GM20000 (cell line): ENCODE measurements at places on chromosomes 12 and 14.

- DNase-seq: no peak
Observed at GRCh38 chr12:98405805-98406366, 109.5 kb upstream of the TMPO start.

DNA sequence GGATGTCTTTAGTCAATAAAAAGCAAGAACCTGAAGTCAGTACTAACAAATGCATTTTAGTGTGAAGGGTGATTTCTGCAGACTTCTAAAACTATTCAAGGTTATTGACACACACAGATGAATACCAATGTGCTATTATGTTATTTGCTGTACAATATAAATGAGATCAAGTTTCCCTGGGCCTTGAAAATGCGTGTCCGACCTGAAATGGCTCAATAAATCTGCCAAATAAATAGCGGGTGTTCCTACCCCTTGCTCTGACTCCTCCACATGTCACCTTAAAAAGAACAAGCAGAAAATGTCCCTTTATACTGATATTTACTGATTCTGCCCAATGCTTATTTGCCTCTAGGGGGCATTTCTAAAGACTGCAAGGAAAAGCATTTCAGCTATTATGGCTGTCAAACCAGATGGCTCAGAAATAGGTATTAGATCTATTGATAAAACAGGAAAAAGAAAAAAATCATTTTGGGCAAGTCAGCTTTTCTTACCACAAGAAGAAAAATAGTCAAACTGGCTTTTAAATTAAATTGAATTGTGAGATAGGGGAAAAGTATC is 367.3 kb upstream of the KITLG start:
- DNase-seq: no peak

DNA sequence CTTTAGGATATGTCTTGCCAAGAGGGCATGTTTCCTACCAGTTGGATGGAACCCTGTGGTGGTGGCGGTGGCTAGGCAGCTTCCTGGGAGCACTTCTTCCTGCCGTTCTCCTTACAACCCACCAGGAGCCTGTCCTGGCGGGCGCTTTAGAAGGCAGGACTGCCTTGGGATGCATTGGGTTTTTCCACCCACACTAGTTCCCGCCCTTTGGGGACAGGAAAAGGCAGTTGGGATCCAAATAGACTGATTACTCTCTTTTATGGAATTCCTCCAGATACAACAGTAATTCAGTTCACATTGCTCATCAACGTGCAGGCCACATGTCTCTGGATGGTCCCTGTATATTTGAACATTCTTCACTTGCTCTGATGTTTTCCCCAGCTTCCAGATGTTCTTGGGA is 305.7 kb upstream of the SSTR1 start:
- no peak for DNase-seq

GRCh38 chr14:31740688-31741087 is 179.5 kb downstream of the NUBPL start:
- no peak for DNase-seq

DNA sequence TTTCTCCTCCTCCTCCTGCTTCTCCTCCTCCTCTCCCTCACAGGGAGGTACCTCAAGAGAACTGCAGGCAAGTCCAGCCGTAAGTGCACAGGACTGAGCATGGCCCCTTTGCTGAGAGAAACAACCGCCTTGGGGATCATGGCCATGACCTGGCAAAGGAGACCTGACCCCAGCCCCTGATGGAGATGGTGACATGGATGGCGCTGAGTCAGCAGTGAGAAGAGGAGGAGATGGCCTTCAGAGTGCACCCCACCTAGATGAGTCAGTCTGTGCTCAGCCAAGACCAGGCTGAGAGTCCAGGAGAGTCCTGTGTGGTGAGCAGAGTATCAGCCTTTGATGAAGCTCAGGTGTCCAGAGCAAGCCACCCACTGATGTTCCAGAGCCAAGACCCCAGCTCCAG is 36.4 kb downstream of the MEG3 start:
- DNase-seq: no peak

DNA sequence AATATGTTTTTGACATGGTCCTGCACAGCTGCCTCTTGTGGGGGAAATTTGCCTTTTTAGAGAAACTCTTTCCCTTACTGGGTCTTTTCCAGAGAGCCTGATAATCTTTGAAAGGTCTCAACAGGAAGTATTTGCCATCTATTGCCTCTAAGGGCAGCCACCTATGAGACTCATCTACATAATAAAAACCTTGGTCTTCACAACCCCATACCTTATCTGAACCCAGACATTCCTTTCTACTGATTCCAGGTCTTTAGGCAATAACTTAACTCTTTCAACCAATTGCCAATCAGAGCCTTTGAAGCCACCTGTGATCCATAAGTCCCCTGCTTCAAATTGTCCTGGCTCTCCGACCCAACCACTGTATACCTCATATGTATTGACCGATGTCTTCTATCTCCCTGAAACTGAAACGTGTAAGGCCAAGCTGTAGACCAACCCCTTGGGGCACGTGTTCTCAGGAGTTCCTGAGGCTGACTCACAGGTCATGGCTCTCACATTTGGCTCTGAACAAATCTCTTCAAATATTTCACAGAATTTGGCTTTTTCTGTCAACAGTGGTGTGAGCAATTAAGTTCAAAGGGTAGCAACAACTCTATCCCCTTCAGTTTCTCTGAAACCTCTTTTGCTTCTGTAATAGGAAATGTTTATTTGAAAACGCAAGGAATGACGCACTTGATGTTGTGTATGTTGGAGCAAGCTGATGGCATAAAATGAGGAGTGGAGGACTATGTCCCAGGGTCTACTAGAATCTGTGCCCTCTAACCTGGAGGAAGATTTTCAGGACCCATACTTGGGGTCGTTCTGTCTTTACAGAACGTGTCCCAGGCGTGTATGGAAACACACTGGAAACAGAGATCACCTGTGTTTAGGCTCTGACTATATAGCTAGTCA is 49.2 kb upstream of the EIF5 start:
- DNase-seq: no peak

DNA sequence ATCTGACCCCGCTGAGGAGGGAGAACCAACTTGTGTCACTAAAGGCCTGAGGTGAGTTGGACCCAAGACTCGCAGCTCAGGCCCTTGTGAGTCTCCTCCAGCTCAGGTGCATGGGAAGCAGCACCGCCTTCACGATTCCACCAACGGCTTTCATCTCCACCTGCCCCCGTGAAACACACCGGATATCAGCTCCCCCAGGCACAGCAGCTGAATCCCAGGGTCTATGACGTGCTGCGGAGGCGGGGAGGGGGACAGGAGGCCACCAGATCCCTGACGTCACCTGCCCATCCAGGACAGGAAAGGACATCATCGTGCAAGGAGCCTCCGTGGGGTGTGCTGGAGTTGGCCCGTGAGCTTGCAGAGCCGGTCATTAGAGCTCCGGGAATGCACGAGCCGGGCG is 18.5 kb upstream of the SFSWAP start:
- DNase-seq: no peak

- peak; percentile 66 for DNase-seq
Observed at GRCh38 chr12:69161829-69162228, 77.5 kb upstream of the CPSF6 start.

DNA sequence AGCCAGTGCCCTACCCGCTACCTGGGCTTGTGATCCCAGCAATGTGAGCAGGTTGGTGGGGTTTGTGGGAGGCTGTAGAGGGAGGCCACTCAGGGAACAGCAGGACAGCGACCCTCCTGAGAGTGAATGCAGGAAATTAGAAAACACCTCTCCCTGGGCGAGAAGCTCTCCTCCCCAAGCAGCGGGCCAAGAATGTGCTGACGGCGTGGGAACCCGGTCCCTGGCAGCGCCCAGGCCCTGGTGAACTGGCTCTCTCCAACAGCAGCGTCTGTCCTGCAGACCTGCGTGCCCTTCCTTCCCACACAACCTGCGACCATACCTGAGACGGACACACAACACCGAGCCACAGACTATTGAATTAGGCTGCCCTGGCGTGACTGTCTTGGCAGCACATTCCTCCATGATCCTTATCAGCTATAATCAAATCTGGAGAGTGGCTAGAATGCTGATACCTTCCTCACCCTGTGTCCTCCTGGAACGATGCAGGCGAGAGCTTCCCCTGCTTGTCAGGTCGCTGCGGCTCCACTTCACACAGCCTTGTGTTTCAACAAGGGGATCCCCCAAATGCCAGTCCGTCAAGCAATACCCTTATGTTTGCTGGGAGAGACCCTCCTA is 114.8 kb upstream of the GSC start:
- no peak for DNase-seq

DNA sequence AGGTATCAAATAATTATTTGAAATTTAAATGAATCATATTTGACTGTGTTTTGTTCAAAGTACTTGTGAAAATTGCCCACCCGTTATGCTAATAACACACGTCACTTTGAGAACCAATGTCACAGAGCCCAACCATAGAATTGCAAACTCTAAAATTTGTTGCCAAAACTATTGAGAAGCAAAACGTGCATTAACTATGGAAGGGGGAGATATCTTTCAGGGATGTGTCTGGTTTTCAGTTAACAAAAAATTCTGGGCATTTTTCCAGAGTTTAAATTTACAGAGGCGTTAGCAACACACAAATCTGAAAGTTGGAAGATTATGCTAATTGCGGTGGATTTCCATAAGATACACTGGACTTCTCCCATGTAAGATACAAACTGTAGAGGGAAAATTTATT is 371.8 kb upstream of the E2F7 start:
- DNase-seq: no peak

DNA sequence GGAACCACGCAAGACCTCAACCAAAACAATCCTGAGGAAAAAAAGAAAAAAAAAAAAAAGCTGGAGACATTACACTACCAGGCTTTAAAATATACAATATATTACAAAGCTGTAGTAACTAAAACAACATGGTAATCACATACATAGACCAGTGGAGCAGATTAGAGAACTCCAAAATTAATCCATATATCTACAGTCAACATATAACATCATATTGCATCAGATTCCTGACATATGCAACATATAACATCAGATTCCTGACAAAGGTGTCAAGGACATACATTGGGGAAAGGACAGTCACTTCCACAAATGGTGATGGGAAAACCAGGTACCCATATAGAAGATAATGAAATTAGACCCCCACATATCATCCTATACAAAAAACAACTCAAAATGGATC is 145.8 kb downstream of the BTG1 start:
- DNase-seq: no peak

DNA sequence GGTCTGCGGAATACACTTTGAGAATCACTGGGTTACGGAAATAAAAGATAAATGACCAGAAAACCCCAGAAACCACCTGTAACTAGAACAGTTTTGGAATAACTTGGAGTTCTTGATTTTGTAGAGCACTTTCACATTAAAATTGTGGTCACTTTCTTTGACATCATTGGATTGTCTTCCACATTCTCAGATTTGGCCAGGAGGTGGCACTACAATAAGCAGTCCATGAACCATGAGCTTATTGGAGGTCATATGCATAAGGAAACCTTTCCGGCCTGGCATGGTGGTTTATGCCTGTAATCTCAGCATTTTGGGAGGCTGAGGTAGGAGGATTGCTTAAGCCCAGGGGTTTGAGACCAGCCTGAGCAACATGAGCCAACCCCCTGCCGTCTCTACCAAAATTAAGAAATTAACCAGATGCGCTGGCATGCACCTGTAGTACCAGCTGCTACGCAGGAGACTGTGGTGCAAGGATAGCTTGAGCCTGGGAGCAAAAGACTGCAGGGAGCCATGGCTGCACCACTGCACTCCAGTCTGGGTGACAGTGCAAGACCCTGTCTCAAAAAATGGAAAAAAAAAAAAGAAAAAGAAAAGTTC is 107.7 kb upstream of the CAND1 start:
- DNase-seq: peak; percentile 41

- DNase-seq: no peak
Observed at GRCh38 chr12:88251798-88252197, 109.7 kb downstream of the TMTC3 start.

DNA sequence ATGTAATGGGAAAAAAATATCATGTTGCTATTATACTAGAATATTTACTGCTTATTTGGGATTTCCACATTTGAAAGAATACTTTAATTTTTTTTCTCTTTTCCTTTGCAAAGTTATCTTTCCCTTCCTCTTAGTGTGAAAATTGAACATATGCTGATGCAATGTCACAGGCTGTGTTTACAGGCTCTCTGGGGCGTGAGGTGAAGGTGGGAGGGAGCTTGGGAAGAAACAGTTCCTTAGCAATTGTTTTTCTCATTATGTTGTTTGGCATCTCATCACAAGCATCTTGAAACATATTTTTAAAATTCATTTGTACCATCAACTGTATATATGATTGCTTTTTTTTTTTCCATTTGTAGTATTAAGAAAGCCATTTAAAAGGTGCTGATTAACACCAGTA is 47.9 kb upstream of the NAV3 start:
- DNase-seq: no peak
